NCI-H748 treated with DMSO at 0.1 percent for 48 hours (cell line): ENCODE measurements at places on chromosomes 12 and 14.

- DNase-seq = no peak
Observed at GRCh38 chr14:100914597-100915021, 11.1 kb upstream of the RTL1 start.

- DNase-seq = no peak
Observed at GRCh38 chr14:53847881-53848280, 108.7 kb downstream of the BMP4 start.

DNA sequence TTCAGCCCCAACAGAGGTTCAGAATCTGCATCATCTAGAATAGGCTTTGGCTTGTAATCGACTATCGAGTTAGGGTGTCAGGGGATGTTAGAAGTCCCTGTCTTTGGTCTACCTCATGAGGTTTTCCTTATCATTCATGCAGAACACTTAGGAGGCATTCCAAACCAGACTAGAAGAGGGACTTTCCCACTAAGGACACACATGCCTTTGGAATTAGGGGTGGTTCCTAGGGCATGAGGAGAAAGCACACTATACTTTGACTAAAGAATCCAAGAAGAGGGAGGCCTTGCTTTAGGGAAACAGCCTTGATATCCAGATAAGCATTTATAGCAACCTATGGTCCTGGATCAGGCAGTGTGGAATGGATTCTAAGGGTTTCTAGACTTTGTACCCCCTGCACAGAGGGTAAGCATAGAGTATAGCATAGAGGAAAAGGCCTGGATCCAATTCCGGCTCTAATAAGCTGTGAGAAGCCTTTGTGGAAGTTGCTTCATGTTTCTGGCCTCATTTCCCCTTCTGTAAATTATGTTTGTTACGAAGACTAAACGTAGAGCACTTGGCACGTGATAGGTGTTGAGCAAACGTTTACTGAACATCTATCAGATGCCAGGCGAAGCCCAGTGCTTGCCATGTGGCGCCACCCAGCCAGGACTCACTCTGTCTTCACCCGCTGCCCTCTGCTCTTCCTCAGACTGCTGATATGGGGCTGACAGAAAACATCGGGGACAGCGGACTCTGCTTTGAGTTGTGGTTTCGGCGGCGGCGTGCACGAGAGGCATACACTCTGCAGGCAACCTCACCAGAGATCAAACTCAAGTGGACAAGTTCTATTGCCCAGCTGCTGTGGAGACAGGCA, 13.2 kb downstream of the ZNF219 start:
- no peak for DNase-seq

DNA sequence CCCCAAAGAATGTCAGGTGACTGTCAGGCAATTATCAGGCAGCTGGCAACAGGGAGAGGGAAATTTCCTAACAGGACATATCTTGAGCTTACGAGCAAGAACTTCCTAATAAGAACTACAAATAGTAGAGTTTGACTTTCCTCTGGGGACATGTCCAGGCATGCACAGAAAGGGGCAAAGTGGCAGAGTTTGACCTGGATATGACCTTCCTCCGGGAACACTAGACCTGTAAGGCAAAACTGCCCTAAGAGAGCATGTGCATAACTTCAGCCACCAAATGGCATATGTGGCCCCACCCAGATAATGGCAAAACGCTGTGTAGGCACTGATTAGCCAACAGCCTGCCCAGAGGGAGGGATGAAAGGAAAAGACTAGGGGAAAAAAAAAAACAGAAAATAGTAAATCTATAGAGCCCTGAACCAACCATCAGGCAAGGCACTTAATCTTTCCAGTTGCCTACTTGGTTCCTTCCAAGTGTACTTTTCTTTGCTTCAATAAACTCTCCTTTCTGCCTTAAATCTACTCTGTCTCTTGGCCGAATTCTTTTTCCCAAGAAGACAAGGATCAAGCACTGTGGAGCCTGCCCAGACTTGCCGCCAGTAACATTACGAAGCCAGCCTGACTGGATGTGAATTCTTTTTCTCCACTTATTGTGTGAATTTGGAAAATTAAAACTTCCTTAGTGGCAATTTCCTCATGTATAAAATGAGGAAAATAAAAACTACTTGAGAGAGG, 164.1 kb downstream of the SPTSSA start:
- no peak for DNase-seq

- no peak for DNase-seq
Observed at GRCh38 chr14:60775296-60775695, 40.7 kb downstream of the MNAT1 start.

- DNase-seq = no peak
Observed at GRCh38 chr14:72781561-72782508, 112.1 kb downstream of the DPF3 start.

DNA sequence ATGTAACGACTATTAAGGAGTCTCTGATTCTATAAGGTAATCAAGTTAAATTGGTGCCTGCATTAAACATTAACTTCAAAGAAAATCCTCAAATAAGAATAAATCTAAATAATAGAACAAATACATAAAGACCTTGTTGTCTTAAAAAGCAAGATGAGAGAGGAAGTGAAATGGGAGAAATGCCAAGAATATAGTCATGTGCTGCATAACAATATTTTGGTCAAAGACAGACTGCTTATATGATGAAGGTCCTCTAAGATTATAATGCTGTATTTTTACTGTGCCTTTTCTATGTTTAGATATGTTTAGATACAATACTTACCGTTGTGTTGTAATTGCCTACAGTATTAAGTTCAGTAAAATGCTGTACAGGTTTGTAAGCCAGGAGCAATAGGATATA, 213.6 kb downstream of the C12orf42 start:
- no peak for DNase-seq

GRCh38 chr12:92602476-92602875, 100.3 kb upstream of the PLEKHG7 start:
- no peak for DNase-seq

DNA sequence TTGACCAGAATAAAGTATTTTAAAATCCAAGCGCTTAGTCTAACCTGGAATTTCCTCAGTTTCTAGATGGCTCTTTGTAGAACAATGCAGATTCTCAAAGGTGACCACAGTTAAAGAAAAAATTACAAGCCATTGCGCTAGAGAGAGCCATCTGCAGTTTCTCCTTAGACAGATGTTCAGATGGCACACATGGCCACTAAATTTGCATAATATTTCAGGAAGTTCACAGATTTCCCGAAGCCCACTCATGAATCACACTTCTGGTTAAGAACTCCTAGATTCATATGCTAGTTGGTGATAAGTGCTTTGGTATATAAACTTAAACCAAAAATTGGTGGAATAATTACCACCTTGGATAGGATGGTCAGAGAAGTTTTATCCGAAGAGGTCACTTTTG, 749 bp downstream of the AKAP3 start:
- DNase-seq = no peak

DNA sequence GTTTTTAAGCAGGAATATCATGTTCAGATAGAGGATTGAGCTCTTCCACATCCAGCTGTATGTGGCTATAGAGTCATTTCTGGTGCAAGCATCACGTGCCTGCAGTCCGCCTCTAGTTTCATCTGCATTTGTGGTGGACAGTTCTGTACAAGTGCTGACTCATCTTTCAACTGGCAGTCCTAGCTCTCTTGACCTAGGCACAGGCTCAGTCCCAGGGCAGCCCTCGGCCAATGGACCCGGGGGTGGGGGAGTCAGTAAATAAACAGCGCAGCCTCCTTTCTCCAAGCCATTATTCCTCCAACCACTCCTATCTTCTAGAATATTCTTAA, 41.8 kb upstream of the FRMD6 start:
- DNase-seq = no peak

DNA sequence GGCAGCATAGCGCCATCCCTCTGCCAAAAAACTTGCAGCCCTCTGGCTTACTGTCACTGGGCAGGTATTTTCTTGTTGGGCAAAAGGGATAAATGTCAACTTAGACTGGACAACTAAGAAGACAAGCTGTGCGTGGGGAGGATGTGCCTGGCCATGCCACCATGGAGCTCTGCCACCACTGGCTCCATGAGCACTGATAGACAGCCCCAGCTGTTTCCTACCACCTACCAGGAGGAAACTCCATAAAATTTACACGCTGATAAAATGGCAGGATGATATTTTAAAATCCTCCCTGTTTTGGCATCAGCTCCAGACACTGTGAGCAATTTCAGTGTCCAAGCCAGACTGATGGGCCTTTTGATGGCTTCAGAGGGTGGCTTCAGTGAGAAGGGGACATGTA, 7.1 kb upstream of the GALNT16 start:
- DNase-seq = no peak

DNA sequence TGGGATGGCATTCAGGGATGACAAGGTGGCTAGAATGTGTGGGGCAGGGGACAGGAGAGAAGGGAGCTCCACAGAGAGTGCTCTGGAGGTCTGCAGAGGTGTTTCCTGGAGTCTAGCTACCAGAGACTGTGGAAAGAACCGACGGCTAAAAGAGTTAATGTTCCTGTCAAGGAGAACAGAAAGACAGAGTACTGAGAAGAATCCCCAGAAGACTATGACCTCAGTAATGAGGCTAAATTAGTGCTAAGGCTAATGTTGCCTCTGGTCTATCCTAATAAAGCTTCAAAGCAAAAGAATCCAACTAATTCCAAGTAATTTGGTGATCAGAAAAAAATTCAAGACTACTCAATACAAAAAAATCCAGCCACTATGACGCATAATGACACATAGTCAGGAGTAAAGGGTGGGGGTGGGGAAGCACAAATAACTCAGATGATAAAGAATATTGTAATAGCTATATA, 44.7 kb downstream of the FERMT2 start:
- DNase-seq = no peak

- DNase-seq = no peak
Observed at GRCh38 chr14:85241022-85241855, 288.7 kb upstream of the FLRT2 start.

GRCh38 chr12:6700646-6701051, at the start of gene PIANP:
PIANP (minus strand) TSS chr12:6700815; CDS start chr12:6698061, 2,754 bp downstream.
- DNase-seq = no peak

DNA sequence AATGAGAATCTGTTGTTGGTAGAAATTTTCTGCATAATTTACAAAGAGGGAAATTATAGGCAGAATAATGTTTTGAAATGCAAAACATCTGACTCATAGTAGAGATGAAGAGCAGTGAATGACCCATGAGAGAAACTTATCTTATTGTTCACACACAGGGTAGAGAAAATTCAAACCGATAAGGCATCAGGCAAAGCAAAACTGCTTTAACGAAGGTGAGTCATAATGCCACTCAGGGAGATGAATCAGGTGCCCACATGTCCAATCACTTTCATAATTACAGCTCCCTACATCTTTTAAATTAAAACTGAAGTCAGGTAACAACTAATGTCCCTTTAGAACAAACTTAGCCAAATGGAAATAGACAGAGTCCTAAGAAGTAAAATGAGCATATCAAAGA, 265.6 kb upstream of the GARIN6 start:
- DNase-seq = no peak

- DNase-seq = no peak
Observed at GRCh38 chr12:14280921-14281320, 84.6 kb upstream of the ATF7IP start.

DNA sequence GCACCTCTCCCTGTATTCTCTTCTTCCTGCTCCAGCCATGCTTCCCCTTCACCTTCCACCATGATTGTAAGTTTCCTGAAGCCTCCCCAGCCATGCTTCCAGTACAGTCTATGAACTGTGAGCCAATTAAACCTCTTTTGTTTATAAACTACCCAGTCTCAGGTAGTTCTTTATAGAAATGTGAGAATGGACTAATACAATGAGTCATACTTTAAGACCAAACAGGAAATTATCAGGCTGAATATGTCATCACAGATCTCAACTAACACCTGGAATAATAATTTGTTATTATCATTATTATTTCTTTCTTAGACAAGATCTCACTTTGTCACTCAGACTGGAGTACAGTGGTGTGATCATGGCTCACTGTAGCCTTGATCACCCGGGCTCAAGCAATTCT, 85.4 kb downstream of the KCNMB4 start:
- DNase-seq = no peak

- no peak for DNase-seq
Observed at GRCh38 chr14:105853907-105854599, 327.7 kb downstream of the TMEM121 start.

DNA sequence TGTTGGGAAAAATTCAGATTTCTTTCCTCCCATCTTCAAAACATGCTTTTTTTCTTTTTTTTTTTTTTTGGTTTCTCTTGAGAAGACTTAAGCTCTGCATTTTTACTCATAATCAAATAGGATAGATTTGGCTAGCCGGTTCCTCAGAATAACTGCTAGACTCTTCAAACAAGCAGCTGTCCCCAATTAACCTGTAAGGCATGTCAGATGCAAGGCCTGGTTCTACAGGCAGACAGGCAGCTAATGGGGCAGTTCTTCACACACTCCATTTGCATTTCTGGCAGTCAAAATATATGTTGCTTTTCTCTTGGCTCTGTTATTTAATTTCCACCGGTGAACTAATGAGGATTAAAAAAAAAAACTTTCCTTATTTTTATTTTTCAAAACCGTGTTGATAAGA, 228.0 kb upstream of the ATP2B1 start:
- DNase-seq = no peak

DNA sequence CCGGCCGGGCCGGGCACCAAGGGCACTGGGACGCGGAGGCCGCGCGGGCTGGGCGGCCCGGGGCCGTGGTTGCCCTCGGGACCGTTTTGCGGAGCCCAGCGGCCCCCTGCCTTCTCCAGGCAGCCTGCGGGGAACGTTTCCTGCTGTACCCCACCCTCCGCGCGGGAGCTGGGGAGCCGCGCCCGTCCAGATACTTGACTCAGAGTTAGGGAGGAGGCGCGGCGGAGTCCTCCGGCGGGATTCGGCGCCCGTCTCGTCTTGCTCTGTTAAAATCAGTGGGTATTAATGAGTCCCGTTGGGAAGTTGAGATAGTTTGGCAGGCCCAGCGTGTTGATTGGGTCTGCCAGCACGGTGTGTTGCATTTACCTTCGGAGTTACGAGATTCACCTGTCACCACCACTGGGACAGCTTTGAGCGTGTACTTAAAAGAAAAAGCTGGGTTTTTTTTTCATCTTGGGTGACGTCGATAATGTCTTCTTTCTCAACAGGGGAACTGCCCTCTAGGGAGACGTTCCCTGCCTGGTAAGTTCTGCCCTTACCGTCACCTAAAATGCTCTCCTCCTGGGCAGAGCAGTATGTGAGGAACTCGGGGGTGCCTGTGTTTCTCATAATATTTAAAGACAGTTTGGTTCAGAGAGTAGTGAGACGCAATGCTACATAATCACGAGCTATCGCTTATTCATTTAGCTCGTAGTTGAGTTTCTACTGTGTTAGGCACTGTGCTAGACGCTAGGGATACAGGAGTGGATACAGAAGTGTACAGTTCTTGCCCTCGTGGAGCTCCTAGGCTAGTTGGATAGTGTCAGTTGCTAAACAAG, 596 bp downstream of the DLST start:
- DNase-seq = no peak

GRCh38 chr12:5499566-5500330, 67.8 kb downstream of the NTF3 start:
- no peak for DNase-seq

DNA sequence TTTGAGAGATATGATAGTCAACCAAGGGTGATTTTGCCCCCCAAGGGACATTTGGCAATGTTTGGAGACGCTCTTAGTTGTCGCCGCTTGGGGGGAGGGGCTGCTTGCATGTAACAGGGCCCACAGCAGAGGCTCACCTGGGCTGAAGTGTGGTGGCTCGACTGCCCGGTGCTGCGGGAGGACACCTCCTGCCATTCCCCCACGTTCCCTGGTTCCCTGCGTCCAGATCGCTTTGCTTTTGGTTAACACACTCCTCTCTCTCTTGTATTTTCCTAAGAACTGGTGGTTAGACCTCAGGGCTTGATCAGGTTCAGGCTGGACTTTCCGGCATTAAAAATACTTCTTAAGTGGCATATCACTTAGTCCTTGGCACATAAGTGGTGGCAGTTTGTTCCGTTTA, 18.9 kb downstream of the PPP2R5C start:
- no peak for DNase-seq
